ENCODE measurements at places on chromosomes 12 and 14.

DNA sequence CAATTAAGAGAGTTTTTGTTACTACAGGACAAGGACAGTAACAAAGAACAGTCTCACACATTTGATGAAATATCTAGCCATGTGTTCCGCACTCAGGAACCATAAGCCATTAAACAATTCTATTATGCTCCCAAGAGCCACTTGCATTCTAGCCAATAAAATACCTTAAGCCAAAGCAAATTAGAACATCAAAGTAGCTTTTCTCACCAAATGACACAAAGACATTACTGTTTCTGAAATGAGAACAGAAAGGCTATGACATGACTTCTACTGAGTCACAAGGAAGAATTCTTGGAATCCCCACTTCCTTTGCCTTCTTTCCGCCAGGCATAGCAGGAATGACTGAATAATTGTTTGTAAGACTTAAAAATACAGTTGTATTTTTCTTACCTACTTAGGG lies 445.8 kb downstream of the ATP23 start:
- DNase-seq = peak; percentile 64

DNA sequence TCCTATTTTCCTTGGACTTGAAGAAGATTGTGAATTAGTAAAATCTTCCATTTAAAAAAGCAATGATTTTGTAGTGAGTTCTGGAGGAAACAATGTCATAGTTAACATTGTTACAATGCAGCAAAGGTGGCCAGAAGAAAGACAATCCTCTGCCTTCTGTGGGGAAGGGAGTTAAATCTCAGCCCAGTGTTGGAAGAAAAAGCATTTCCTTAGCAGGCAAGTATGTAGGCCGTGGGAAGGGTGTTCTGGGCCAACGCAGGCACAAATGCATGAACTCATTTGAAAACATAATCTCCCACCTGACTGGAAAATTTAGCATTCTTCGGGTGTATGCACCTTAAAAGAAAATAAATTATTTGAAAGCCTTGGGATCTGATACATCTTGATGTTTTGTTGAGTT lies 258.6 kb downstream of the ADAMTS20 start:
- no peak for DNase-seq

- no peak for DNase-seq
Measured at GRCh38 chr12:3520168-3520567, 29.2 kb downstream of the PRMT8 start.

DNA sequence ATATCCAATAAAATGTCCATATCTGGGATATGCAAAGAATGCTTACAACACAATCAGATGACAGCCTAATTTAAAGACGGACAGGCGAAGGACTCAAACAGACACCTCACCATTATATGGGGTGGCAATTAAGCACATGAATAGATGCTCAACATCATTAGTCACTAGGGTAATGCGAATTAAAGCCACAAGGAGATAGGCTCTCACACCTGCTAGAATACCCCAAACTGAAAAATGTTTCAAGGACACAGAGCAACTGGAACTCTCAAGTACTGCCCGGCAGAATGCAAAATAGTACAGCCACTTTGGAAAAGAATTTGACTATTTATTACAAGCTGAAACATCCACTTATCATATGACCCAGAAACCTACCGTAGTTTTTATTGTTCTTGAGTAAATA lies 42.9 kb downstream of the FERMT2 start:
- DNase-seq = no peak

- peak; percentile 76 for DNase-seq
Measured at GRCh38 chr12:100857971-100858370, 63.4 kb downstream of the ANO4 start.

- DNase-seq = peak; percentile 63
Measured at GRCh38 chr14:29442696-29443095, 485.0 kb downstream of the PRKD1 start.

- DNase-seq = no peak
Measured at GRCh38 chr14:31232081-31232480, 24.5 kb upstream of the HECTD1 start.

DNA sequence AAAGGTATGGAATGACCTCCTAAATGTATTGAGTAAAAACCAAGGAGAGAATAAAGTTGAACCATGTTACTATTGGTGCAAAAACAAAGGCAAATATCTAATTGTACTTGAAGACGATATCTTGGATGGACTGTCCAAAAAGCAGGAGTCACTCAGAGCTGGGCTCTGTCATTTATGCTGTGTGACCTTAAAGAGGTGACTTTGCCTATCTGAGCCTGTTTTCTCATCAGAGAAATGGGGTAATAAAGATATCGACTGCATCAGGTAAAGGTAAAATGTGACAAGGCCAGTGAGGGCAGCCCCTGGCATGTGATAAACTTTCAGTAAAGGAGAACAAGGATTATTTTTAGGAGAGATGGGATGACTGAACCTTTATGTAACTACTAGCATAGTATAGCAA lies 1.8 kb upstream of the ABCB9 start:
- DNase-seq = no peak

DNA sequence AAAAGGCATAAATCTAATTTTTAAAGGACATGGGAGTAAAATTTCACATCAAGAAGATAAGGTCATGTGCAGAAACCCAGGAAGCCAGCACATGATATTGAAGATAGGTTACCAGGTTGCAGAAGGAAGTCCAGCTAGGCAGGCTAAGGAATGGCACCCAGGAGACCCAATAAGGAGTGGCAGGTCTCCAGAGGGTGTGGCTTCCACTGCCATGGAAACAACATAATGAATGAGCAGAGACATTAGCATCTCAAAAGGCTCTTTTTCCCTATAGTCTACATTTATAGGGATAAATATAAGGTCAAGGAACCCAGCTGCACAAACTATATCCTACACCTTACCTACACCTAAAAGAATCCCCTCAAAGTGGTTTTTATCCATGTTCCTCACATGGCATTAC lies 275.9 kb downstream of the RPS29 start:
- DNase-seq = no peak

GRCh38 chr12:26704684-26705460 lies 128.1 kb downstream of the ITPR2 start:
- DNase-seq = no peak

DNA sequence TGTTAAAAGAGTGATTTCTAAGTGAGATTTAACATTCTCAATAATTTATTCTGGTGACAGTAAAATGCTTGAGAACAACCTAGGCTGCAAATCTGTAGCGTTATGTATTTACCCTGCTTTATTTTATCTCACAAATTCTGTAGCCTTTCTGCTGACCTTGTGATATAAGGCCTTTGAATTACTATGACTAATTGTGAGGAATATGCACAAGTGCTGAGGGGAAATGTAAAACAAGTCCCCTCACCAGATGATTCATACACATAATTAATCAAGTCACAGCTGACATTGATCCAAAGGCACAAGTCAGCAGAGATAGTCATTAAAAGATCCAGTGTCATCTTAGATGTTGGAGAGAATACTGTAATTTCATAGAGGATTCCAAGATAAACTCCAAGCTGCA lies 992.7 kb upstream of the USP15 start:
- DNase-seq = peak; percentile 24

- DNase-seq = no peak
Measured at GRCh38 chr14:103030741-103031565, 26.4 kb downstream of the CDC42BPB start.

DNA sequence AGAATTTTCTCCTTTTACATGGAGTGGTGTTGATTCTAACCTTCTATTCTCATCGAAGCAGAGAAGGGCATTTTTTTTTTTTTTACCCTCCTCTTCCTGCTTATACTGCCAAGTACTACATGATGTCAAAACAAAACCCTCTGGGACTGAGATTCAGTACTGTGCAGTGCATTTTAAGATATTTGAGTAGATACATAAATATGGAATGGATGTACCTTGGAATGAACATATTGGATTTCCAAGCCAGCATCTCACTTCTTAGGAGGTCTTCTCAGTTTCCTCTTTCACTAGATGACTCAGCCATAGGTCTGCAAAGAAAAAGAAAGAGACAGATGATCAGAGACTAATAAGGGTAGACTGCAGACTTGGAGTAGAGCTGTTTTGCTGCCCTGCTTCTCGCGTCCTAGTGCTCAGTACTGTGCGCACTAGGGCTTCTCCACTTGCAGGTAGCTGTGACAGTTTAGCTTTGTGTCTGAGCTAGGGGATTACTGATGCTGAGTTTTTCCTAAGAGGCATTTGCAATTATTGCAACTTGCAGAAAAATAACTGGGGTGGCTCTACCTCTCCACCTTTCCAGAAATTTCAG lies 20.4 kb downstream of the TPH2 start:
- DNase-seq = no peak

GRCh38 chr14:98928418-98928817 lies 343.6 kb downstream of the BCL11B start:
- DNase-seq = no peak

- no peak for DNase-seq
Measured at GRCh38 chr14:104297313-104297704, 158.9 kb downstream of the KIF26A start.

GRCh38 chr12:108571609-108572165 lies 9.3 kb downstream of the ISCU start:
- DNase-seq = no peak

DNA sequence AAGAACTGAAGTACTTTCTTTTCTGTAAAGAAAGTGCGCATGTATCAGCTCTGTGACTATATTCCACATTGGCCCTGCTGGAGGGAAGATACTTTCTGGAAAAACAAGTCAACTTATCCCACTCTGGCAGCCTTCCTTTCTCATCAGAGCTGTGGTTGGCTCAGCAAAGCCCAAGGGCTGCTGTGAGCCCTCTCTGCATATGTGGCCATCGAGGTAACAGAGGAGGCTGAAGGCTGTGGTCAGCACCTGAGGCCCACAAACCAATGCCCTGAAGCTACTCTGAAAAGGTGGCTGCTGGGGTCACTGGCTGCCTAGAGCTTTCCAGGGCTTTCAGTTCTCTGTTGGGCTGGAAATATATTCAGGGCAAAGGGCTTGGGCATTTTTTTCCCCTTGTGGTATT lies 70.8 kb upstream of the IGF1 start:
- DNase-seq = no peak

DNA sequence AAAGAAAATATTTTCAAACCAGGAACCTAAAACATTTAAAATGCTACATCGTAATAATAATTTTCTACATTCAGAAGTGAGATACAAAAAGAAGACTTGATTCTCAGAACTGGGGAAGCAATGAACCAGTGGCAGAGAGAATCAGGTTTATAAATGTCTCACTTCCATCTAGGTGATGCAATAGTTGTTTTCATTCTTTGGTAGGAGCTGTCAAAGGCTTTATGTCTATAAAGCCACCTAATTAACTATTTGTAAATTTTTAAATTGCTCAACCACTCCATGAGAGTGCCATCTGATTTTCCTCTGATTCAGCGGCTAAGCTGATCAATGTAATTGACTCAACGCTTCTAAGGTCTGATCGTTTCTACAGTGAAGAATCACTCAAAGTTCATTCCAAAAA lies 66.1 kb downstream of the ARMH4 start:
- DNase-seq = no peak

DNA sequence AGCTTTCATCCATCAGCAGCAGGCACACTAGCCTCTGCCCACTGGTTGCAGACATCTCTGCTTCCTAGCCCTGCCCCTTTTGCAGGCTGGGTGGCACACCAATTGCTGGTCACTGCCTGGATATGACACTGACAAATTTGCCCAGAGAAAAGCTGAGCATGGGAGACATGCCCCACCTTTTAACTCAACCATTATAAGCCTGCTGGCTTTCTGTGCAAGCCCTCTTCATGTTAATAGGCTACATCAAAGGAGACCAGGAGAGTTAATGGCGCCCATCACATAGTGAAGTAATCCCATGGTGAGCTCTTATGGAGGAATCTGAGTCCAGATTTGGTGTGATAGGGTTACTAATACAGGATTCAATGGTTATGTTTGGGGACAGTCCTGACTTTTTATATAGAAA lies 139.2 kb downstream of the KICS2 start:
- no peak for DNase-seq

DNA sequence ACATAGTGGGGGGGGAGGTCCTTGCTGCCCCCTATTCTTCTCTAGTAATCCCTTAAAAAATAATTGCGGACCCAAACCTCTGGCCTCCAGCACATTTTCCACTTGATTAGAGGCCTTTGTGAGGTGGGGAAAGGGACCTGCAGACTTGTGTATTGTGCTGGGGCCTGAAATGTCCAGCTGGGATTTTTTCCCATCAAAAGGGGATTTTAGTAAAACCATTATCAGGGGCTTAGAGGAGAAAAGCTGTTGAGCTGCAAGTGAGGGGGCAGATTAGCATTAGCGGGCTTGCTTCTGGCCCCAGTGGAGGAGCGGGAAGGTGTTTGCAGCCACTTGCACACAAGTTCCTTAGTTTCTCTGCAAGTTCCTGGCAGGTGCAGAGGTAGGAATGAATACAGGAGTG lies 13.9 kb downstream of the FBXL14 start:
- no peak for DNase-seq

DNA sequence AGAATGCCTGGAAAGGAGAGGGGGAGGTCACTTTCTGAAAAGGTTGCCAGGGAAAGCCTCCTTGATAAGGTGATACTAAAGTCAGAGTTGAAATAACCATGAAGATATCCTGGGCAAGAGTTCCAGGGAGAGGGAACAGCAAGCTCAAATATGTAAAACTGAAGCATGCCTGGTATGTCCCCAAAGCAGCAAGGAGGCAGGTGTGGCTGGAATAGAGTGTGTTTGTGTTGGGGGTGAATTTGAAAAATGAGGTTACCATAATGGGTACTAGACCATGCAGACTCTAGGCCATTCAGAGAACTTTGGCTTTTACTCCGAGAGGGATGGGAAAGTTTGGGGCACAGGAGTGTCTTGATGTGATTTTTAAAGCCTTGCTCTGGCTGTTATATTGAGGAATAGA lies 66.7 kb upstream of the PTCSC3 start:
- DNase-seq = no peak

DNA sequence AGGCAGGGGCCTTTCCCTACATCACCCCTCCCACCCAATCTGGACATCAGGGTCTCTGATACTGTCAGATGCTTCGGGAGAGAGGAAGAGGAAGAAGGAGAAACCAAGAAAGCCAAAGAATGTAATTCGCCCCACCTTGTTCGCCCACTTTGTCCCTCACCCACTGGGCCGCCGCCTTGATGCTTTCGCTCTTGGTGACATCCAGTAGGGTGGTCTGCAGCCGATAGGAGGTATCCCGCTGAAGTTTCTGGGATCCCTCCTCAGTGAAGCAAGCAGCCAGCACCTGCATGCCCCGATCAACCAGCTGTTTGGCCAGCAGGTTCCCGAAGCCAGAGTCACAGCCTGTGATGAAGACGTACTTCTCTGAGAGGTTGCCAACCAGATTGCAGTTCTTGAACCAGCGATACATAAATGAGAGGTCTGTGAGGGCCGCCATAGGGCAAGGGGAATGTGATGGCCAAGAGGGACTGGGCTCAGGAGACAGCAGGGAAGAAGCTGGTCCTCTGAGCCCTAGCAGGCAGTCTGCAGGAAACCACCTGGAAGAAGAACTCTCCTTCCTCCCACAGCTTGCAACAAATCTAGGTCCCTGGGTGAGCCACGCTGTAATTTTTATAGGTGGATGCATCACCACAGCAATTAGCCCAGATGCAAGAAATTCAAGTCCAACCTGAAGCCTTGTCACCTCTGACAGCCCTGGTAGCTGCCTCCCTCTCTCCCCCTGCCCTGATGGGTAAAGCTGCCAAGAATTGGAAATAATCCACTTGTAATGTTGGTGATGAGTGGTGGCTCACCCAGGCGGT lies at the start of gene SDR9C7:
Gene SDR9C7, minus strand, starts transcription at position 583 of the 800 bp plus-strand sequence. Its CDS starts 147 bp downstream, at position 436.
- peak; percentile 65 for DNase-seq

- DNase-seq = no peak
Measured at GRCh38 chr14:104161602-104162367, 23.4 kb downstream of the KIF26A start.

GRCh38 chr12:118418385-118419057 lies 42.2 kb downstream of the SUDS3 start:
- DNase-seq = peak; percentile 69

- DNase-seq = peak; percentile 77
Measured at GRCh38 chr12:116381744-116382685, 104.5 kb upstream of the MED13L start.

- peak; percentile 88 for DNase-seq
Measured at GRCh38 chr12:77940011-77940423, 109.3 kb downstream of the NAV3 start.
